ENCODE measurements at places on chromosomes 12 and 14. TPM values are rescaled to one million over a fixed set of nuclear protein-coding genes. Genes with fewer than 3 reads are reported as not detected.

The TCL1B gene
- total RNA-seq, result not detected

The RDH12 gene
- not detected for total RNA-seq

- no peak for DNase-seq
- H3K4me3 ChIP-seq, result no peak overlapping the region
- H3K36me3 ChIP-seq, result no peaks in the 10 kb centered on the region
- no peaks in the 10 kb centered on the region for H3K4me1 ChIP-seq
- no peak overlapping the region for H3K27ac ChIP-seq
These were observed 81.2 kb upstream of the ATP2B1 start for GRCh38 chr12:89789862-89790261.

DNA sequence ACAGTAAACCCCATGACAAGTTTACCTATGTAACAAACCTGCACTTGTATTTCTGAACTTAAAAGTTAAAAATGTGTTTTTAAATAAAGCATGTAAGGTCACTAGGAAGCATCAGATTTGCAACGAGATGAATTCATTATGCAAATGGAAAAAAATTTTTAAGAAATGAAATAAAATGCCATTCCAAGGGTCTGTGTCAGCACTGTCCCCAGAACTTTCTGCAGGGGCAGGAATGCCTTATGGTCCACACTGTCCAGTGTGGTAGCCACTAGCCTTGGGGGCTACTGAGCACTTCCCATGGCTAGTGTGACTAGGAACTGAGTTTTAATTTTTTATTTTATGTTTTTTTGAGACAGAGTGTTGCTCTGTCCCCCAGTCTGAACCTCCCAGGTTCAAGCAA, 49.2 kb downstream of the HSP90AA1 start:
- H3K36me3 ChIP-seq, result peaks cover 89% of the 10 kb centered on the region
- no peak overlapping the region for H3K4me3 ChIP-seq
- no peaks in the 10 kb centered on the region for H3K27me3 ChIP-seq
- no peak overlapping the region for H3K27ac ChIP-seq
- H3K4me1 ChIP-seq, result no peaks in the 10 kb centered on the region
- no peak for DNase-seq

The GPRC5A gene
- total RNA-seq, result not detected

- H3K27ac ChIP-seq, result no peak overlapping the region
- H3K36me3 ChIP-seq, result no peaks in the 10 kb centered on the region
- no peaks in the 10 kb centered on the region for H3K4me1 ChIP-seq
- DNase-seq, result no peak
- no peaks in the 10 kb centered on the region for H3K27me3 ChIP-seq
These were observed 94.0 kb downstream of the NAV3 start for GRCh38 chr12:77924703-77925102.

GRCh38 chr12:24697769-24698168, 251.1 kb downstream of the BCAT1 start:
- DNase-seq, result no peak
- H3K4me3 ChIP-seq, result no peak overlapping the region
- no peaks in the 10 kb centered on the region for H3K36me3 ChIP-seq
- H3K27me3 ChIP-seq, result no peaks in the 10 kb centered on the region
- no peaks in the 10 kb centered on the region for H3K4me1 ChIP-seq
- no peak overlapping the region for H3K27ac ChIP-seq

The HOXC4 gene
- total RNA-seq, result 1.8 TPM

- no peaks in the 10 kb centered on the region for H3K4me1 ChIP-seq
- no peak overlapping the region for H3K27ac ChIP-seq
- no peaks in the 10 kb centered on the region for H3K27me3 ChIP-seq
- DNase-seq, result no peak
- H3K36me3 ChIP-seq, result no peaks in the 10 kb centered on the region
These were observed 127.4 kb downstream of the CALM1 start for GRCh38 chr14:90523961-90524875.

The C14orf132 gene
- total RNA-seq, result not detected

The FGF6 gene
- not detected for total RNA-seq

- no peak overlapping the region for H3K4me3 ChIP-seq
- H3K36me3 ChIP-seq, result peaks cover 95% of the 10 kb centered on the region
- no peaks in the 10 kb centered on the region for H3K4me1 ChIP-seq
- no peaks in the 10 kb centered on the region for H3K27me3 ChIP-seq
- no peak overlapping the region for H3K27ac ChIP-seq
These were observed 58.8 kb upstream of the GPR68 start for GRCh38 chr14:91303091-91303923.

The VRTN gene
- total RNA-seq, result not detected

GRCh38 chr12:54998958-54999510, 14.5 kb upstream of the TESPA1 start:
- H3K36me3 ChIP-seq, result no peaks in the 10 kb centered on the region
- H3K4me1 ChIP-seq, result no peaks in the 10 kb centered on the region
- no peak overlapping the region for H3K27ac ChIP-seq
- no peak overlapping the region for H3K4me3 ChIP-seq
- no peaks in the 10 kb centered on the region for H3K27me3 ChIP-seq
